Kidney epithelial cell (primary cell): ENCODE measurements at places on chromosomes 2 and 18. TPM values are rescaled to one million over a fixed set of nuclear protein-coding genes. Genes with fewer than 3 reads are reported as not detected.

EFEMP1 gene
- total RNA-seq = 35.8 and 40.7 TPM in 2 replicates

STK16 gene
- 17.7 and 30.0 TPM in 2 replicates for total RNA-seq

DNMT3A gene
- total RNA-seq = 19.7 and 25.3 TPM in 2 replicates

SERPINB10 gene
- total RNA-seq = not detected in 2 replicates

RFTN2 gene
- under 0.01 and 0.07 TPM in 2 replicates for total RNA-seq

HOXD4 gene
- 5.4 and 13.8 TPM in 2 replicates for total RNA-seq

RUFY4 gene
- not detected in 2 replicates for total RNA-seq

TFCP2L1 gene
- total RNA-seq = 4.5 and 5.9 TPM in 2 replicates

NAPG gene
- 29.5 and 36.1 TPM in 2 replicates for total RNA-seq

POMC gene
- total RNA-seq = 7.7 and 8.8 TPM in 2 replicates

DNA sequence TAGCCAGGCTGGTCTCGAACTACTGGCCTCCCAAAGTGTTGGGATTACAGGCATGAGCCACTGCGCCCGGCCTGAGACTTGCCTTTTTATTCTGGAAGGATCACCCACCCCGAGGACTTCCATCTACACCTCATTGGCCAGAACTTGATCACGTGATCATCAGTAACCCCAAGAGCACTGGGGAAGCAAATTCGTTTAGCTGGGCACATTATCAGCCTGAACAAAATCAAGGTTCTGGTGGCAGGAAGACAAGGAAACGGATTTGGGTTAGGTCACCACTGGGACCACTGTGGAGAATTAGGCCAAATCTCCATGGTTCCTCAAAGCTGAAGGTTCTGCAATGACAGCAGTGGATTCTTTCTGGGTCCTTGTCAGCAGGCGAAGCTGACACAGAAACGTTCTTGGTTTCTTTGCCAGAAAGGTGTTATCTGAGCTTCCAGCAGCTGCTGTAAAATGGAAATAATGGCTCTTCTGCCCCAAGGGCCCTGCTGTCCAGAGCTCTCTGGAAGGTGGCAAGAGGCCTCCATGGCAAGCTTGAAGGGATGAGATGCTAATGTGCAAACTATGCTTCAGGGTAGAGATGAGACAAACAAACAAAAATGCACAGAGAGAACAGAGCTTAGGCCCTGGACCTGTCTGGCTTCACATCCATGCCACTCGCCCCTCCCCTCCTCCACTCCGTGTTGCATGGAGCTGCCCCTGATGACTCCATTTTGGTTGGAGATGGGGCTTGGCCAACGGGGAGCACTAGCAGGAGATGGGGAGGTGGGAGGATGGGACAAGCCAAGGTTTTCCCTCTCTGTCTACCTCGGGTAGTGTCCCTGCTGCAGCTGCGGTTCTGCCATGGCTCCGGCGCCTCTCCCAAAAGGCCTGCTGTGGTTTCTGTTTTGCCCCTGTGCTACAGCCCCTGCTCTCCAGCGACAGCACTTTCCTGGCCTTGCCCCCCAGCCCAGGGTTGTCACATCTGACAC lies 28.4 kb downstream of the TMEM177 start:
- DNase-seq = no peak

DNA sequence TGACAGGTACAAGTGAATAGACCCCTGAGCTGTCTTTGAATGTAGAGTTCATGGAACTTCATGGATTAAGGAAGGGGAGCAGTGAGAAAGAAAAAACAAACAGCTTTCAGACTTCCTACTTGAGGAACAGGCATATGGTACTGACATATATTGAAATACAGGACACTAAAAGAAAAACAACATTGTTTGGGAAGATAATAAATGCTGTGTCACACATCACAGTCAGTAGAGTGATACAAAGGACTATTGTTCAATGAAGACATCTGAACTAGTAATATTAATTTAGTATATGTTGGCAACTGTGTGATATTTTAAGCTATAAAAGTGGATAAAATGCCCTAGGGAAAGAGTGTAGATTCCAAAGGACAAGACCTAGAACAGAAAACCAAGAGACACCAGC lies 3.3 kb downstream of the DSC2 start:
- no peak for DNase-seq

DNA sequence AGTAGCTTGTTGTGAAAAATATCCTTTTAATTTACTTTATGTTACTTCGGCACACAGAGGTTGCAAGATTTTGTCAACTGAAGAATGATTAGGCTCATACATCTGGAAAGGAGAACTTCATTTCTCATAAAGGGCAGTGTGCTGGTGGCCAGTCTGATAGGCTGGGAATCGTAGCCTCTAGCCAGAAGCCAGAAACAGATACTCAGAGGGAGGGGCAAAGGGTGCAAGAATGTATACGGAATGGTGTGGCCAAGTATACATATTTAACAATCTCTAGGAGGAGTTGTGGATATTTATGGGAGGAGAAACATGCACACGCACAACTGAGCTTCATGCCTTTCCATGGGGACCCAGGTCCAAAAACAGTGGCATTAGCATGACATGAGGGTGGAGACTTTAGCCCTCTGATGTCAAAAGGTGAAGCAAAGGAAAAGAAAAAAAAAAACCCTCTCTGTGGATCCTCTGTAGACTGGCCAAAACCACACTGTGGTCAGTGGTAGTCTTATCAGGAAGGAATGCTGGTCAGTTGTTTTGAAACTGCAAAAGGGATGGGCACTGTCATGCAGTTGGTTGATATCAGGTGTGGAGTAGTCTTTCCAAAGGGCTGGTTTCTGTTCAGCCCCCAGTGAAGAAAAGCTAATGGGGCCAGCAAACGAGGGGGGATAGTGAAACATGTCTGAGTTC lies 34.9 kb upstream of the APCDD1 start:
- DNase-seq = no peak

DNA sequence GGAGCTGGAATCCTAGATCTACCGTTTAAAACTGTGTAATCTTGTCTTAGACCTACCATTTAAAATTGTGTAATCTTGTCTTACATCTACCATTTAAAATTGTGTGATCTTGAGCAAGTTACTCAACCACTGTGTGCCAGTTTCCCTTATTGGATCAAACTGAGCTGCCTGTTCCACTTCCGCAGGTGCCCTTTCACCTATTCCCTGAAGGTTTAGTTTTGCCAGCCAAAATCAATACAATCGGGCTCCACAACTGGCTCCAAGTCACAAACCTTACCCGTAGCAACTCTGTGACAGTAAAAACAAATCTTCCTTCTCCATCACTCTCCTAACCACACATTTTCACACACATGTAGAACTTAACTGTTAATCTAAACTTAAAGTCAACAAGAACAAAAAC lies 20.1 kb downstream of the DOCK10 start:
- DNase-seq = no peak

- DNase-seq = no peak
These were observed 134.5 kb downstream of the NCK2 start for GRCh38 chr2:105879106-105879802.

DNA sequence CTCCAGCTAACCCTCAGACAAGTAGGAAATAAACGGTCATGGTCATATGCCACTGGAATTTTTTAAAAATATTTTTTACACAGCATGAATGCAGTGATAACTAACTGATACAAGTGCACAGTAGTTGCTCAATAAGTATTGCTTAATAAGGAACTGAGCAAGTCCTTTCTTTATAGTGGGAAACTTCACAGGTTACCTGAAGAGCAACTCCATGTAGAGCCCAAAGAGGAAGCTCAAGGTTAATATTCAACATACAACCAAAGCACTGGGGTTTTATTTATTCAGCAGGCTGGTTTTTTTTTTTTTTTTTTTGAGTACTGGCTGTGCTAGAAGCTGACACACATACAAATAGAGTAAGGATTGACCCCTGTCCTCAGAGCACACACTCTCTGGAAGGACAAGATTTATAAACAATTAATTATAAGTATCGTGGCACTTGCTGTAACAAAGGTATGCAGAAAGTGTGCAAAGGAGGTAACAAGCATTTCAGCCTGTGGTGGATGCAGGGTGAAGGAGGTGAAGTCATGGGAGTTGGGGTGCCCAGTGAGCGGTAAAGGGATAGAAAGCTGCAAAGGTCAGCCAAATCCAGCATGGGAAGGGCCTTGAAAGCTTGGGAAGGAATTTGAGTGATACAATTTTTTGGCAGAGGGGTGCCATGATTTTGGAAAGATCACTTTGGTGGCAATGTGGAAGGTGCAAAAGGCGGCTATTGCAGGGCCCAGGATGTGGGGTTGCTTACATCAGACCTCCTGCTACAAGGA lies 52.7 kb downstream of the ATOH8 start:
- peak; percentile 39 for DNase-seq

DNA sequence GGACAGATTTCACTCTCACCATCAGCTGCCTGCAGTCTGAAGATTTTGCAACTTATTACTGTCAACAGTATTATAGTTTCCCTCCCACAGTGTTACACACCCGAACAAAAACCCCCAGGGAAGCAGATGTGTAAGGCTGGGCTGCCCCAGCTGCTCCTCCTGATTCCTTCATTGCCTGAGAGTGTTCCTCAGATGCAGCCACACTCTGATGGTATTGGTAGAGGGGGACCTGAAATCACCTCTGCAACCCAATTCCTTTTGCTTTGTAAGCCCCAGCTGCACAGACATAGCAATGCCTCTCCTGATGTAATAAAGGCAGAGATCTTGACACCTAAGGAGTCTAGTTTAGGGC lies 1529.8 kb downstream of the RPIA start:
- DNase-seq = no peak

- DNase-seq = no peak
These were observed 440.2 kb upstream of the ST6GAL2 start for GRCh38 chr2:107325981-107326786.

- no peak for DNase-seq
These were observed 111.2 kb downstream of the STPG4 start for GRCh38 chr2:47043891-47044239.

DNA sequence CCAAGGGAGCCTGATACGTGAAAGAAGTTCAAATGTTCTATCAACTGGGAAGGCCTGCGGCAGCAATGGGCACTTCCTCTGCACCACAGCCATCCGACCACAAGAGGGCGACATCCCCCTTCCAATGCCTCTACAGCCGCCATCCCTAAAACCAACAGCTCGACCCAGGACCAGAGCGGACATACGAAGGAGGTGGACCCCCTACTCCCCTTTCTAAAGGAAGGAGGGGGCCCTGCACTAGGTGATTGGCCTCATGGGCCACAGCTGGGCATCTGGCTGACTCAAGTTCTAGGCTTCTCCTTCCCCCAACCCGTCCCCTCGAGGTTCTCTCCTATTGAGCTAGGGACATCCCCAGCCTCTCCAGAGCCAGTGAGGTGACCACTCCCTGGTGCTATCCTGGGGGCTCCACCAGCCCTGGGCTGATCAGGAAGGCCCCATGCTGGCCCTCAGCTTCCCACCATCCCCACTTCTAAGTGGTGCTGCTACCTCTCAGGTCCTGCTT lies 217.2 kb downstream of the TNS1 start:
- no peak for DNase-seq

- DNase-seq = no peak
These were observed 68.5 kb upstream of the ZNF532 start for GRCh38 chr18:58796220-58796619.

DNA sequence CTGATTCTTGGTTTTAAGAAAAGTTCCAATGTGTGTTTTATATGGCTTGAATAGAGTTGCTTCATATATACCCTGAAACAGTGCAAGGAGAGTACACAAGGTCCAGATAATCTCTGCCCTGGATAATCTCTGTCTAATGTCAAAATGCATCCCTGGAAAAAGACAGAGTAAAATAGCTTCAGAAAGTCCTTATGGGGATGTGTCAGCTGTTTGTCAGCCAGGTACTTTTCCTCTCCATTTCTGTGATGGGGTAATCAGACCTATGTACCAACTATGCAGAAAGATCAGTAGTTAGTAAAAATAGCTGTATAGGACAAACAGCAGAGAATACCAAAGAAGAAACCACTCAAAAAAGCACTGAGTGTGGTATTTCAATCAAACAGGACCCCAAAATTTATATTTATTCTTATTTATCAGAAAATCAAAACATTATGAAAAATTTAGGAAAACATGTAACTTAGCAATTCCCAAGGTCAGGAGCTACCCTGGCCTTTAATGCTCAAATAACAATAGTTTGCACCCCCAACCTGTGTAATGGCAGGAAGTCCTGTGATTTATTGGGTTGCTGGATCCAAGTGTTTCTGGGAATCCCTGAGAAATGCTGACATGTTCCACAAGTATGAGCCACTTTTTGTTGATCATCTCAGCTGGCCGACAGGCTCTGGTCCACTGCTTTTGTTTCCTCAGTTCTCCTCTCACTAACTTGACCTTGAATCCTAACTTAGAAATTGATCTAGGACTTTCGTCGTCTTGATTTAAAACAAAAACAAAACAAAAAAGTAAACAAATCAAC lies 69.6 kb downstream of the MDH1 start:
- no peak for DNase-seq

GRCh38 chr2:112698834-112699515 lies 21.8 kb upstream of the NT5DC4 start:
- DNase-seq = no peak

GRCh38 chr2:239253701-239254436 lies 147.0 kb downstream of the HDAC4 start:
- no peak for DNase-seq

DNA sequence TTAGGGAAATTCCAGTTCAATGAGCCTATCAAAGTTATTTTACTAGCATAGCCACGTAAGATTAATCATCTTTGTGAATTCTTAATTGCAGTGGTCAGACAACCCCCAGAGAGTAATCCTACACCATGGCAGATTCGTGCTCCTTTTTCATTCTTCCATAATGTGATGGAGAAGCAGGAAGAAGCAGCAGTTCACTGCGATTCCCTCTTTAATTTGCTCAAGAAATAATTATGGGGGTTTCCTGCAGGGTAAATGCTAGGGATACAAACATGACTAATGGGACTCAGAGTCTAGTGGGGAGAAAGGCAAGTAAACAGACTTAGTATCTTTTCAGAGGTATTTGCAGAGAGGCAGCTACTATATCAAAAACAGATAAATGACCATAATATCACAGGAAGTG lies 175.8 kb upstream of the HNRNPA3 start:
- no peak for DNase-seq

DNA sequence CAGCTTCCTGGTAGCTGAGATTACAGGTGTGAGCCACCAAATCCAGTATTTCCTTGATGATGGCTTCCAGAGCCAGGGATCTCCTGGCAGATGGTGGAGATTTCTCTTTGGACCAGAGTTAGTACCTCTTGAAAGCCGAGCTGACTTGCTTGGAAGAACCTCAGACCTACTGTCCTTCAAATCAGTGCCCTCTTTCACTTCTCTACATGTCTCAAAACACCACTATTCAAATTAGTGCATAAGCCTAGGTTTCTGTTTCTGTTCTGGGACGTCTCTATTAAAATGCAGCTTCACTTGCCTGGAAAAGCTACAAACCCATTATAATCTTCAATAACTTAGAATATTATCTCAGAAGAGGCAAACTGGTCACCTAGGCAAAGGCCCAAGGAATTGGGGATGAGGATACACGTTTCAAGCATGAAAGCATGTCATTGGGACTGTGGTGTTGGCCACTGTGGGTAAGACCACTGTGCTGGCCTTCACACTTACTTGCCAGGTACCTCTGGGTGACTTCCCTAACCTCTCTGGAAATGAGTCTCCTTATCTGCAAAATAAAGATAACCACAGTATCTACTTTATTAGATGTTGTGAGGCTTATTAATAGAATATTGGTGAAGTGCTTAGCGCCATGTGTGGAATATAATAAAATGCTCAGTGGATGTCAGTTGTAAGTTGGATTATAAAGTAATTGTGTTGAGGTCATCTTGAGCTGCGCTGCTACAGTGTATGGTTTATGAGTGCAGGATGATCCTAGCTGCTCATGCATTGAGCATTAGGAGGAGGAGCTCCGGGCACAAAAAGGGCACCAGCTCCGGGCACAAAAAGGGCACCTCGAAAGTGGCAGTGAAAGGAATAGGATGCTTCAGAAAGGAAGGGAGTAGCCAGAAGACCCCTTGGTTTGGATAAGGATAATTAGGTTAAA lies 84.5 kb downstream of the DOCK10 start:
- DNase-seq = no peak

GRCh38 chr2:148565272-148565894 lies 79.2 kb upstream of the EPC2 start:
- no peak for DNase-seq
